ENCODE measurements at places on chromosomes 16 and 17. TPM values are rescaled to one million over a fixed set of nuclear protein-coding genes. Genes with fewer than 3 reads are reported as not detected.
A peak's percentile ranks its signal among the peaks of the same experiment; 100 is the strongest.

DNA sequence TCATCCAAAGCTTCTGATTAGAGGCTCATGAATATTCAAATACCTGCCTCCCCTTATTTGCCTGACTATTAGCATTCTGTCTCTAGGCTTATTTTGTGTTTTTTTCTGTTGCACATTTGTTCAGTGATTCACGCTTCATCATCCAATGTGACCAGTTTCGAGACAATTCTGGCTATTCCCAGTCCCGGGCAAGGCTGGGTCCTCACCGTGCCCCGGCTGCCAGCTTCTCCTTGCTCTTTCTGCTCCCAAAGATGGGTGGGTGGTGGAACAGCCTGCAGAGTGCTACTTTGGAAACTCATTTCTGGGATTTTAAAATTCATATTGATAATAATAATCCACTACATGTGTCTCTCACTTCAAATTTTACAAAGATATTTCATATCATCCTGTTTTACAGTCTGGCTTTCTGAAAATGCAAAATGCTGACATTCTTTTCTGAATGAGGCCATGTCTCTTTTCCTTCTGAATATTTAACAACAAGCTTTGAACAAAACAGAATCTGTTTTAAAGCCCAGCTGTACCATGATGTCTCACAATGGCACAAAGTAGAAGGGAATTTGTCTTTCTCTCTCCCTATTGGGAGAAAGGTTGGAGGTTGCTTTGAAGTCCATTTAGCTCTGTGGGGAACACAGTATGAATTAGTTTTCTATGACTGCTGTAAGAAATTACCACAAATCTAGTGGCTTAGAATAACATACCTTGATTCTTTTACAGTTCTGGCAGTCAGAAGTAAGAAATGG, 116.9 kb upstream of the CDH13 start:
- no peak for DNase-seq

- no peak for DNase-seq
Measured at GRCh38 chr16:72905581-72905980, 142.3 kb downstream of the ZFHX3 start.

GRCh38 chr17:48244121-48244711, 136.7 kb downstream of the SNX11 start:
- DNase-seq, result no peak

- peak; percentile 66 for DNase-seq
Measured at GRCh38 chr17:28345419-28346198, 10.0 kb downstream of the TNFAIP1 start.

DNA sequence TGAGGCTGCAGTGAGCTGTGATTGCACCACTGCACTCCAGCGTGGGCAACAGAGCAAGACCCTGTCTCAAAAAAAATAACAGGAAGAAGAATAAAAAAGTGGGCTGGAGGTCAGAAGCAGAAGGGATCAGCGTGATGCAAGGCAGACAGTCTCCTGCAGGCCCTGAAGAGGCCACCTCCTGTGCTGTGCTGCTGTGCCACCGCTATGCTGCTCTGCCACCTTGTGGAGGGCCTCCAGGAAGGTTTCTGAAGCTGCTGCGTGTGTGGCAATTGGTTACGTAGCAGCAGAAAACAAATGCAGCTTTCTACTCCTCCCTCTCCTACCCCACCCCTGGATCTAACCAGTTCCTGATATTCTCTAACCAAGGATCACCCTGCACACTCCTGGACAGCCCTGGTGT, 815.5 kb downstream of the KCNJ18 start:
- no peak for DNase-seq

DNA sequence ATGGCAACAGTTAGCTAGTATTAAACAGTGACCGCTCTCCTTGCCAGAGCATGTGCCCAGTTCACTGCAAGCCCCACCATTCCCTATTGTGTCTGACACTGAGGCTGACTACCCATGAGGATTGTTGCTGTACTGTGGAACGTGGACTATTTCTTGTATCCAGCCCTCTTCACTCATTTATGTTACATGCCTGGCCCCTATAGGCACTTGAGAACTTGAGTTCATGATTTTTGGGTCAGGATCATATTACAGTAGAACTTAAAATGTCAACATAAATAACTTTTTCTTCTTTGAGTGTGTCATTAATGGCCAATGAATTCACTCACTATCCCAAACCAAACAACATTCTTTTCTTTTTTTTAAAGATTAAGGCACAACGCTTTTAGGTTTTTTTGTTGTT, 55.7 kb downstream of the LYRM1 start:
- no peak for DNase-seq

DNA sequence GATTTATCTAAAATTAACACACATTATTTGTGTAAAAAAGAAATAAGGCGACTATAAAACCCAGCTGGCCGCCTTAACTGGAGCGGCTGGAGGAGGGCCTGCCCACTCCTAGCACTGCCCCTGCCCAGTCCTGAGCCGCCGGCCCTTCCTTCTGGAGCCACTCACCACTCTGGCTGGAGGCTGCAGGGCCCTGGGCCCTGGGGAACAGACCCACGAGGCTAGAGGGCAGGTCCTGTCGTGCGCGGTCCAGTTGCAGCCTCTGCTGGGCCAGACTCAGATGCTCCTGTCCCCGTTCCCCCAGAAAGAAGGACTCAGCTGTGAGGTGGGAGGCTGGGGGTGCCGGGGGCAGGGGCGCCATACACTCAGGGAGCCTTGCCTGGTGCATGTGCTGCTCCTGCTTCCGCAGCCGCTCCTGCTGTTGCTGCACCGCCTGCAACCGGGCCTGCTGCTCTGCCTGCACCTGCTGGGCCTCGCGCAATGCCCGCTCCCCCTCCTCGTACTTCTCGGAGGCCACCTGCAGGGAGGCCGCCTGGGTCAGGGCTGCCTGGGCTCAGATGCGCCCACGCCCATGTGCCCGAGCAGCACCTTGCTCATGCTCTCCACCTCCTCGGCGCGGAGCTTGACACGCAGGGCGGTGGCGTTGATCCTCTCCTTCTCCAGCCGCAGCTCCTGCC, 9.0 kb upstream of the MRPL38 start:
- no peak for DNase-seq

GRCh38 chr17:5527601-5528250, 41.4 kb downstream of the MIS12 start:
- no peak for DNase-seq

DNA sequence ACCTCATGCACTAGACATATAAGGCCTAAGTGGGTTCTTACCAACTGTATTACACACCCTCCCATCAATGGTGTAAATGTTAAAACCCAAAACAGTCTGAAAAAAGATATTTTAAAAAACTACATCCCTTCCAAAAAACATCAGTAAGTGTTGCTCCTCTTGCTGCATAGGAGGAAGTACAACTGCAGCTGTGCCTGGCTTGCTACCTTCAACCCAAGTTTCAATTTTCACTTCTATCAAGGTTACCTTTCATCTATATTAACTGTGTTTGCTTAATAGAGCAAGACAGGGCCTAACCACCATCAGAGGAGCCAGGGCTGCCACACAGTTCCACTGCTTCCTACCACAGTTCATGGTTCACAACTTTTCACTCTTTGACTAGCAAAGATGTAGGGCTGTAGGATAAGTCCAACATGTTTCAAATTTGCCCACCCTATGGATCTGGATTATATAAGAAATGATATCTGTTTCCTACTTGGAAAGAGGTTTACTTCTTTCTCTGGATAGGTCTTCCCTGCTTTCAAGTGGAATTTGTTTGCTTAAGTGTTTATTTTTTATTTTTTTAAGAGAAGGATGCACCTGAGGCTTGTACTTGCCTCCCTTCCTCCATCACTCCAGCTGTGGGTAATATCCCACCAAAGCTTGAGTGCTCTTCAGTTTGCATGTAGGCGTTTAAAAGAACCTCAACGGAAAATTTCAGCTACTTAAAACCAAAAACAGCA, 56.7 kb downstream of the GRB7 start:
- DNase-seq, result no peak

- DNase-seq, result no peak
Measured at GRCh38 chr16:27199736-27200135, 3.6 kb upstream of the KDM8 start.

Gene RSPRY1
- total RNA-seq, result 16.5 TPM

Gene DOC2B
- 16.4 TPM for total RNA-seq

Gene NHERF2
- 242 TPM for total RNA-seq

Gene PIRT
- total RNA-seq, result not detected

Gene CXCL16
- 6.5 TPM for total RNA-seq

Gene KIF19
- total RNA-seq, result 1.6 TPM
